ENCODE measurements at places on chromosomes 7 and 10.

- DNase-seq = no peak
These were observed 38.1 kb upstream of the CDHR3 start for GRCh38 chr7:105924945-105925344.

GRCh38 chr10:118383063-118383689, 41.1 kb upstream of the FAM204A start:
- no peak for DNase-seq

DNA sequence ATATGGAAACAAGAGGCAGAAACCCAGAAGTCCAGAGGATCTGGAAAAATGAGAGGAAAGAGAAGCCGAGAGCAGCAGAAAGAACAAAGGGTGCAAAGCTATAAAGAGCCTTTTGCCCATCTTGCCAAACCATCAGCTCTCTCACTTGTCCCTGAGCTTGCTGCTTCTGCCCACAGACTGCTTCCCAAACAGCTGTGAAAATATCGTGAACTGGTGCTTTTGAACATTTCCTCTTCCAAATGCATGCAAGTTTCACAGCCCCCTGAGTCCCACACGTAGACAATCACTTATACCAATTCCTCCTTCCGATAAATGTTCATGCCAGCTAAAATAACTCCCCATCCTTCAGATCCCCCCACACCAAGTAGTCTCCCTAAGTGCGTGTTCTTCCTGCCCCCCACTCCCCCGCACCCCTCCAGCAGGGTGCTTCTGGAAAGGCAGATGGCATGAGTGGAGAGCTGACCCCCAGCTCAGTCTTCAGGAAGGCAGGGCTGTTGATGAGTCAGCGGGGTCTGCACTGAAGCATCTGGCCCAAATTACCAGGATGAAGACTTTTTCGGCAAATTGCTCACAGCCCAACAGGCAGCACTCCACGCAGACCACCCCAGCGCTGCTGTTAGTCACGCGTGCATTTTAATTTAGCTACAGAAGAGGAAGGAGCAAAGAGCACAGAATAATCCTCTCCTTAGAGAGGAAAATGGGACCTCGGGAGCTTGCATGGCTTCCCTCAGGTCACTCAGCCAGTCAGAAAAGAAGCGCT, 76.1 kb upstream of the KCNMA1 start:
- no peak for DNase-seq

DNA sequence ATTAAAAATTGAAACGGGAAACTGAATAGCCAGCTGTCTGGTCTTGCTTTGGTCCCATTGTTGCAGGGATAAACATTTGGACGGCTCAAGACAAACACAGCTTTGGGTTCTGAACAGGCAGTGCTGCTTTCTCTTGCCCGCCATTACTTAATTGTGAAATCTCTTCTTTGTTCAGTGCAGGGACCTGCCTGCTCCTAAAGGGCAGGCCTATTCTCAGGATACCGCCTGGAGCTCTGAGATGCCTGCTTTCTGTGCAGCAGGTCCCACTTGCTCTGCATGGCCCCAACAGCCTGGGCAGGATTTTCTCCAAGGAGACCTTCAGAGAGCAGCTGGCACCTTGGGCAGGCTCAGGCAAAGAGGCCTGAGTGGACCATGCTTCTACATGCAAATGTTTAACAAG, 237.6 kb downstream of the KCNMA1 start:
- no peak for DNase-seq

- DNase-seq = no peak
These were observed 1.2 kb upstream of the LRMDA start for GRCh38 chr10:75430000-75430763.

GRCh38 chr10:104925232-104925851, 284.3 kb downstream of the SORCS3 start:
- no peak for DNase-seq

DNA sequence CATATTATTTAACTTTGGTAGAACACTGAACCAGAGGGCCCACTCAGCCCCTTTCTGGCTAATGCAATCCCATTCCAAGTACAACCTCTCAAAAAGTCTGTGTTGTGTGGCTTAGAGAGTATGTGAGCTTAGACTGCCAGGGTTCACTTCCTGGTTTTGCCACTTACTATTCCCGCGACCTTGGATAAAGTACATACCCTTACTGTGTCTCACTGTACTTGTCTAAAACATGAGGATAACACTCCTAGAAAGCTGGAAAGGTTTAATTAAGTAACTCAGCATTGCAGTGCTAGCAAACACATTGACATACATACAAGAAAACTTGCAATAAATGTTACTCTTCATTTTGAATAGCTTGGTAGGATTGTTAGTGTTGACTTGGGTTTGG, 215.8 kb downstream of the CHCHD3 start:
- no peak for DNase-seq

DNA sequence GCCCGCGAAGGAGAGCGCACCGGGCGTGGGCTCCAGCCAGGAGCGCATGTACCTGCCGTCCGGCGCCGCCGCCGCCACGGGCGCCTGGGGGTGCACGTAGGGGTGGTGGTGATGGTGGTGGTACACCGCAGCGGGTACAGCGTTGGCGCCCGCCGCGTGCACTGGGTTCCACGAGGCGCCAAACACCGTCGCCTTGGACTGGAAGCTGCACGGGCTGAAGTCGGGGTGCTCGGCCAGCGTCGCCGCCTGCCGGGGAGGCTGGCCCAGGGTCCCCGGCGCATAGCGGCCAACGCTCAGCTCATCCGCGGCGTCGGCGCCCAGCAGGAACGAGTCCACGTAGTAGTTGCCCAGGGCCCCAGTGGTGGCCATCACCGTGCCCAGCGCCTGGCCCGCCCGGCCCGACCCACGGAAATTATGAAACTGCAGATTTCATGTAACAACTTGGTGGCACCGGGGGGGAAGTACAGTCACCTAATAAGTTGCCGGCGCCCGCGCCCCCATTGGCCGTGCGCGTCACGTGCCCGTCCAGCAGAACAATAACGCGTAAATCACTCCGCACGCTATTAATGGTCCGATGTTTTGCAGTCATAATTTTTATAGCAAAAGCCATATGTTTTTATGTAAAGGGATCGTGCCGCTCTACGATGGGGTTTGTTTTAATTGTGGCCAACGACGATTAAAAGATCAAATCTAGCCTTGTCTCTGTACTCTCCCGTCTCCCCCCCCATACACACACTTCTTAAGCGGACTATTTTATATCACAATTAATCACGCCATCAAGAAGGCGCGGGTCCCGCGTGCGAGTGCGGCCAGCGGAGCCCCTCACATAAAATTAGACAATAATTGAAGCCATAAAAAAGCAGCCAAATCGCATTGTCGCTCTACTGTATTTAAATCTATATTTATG, at the start of gene HOXA9:
Gene HOXA9 (minus strand): TSS at position 449 of the 907 bp plus-strand sequence. CDS start 80 bp downstream, at position 369.
- no peak for DNase-seq

DNA sequence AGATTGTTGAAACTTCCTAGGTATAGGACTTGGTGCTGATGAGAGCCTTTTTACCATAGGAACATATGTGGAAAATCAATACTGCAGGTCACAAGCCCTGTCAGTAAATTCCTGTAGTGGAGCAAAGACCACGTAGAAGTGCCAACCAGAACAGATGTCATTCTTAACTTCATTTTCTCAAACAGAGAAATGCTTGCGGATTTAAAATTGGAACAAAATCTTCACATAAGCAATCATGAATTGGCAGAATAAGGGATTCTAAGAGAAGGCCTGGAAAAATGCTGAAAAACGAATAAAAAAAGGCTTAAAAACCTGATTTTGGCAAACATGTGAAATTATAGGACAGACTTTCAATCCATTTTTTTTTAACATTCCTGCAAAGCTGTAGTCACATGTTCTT, 80.8 kb upstream of the SMIM30 start:
- DNase-seq = no peak

- no peak for DNase-seq
These were observed 8.6 kb downstream of the GJD4 start for GRCh38 chr10:35613597-35614226.

GRCh38 chr7:18037609-18038008, 10.0 kb upstream of the PRPS1L1 start:
- DNase-seq = no peak

- DNase-seq = no peak
These were observed 18.9 kb downstream of the ZNF398 start for GRCh38 chr7:149166142-149166541.

DNA sequence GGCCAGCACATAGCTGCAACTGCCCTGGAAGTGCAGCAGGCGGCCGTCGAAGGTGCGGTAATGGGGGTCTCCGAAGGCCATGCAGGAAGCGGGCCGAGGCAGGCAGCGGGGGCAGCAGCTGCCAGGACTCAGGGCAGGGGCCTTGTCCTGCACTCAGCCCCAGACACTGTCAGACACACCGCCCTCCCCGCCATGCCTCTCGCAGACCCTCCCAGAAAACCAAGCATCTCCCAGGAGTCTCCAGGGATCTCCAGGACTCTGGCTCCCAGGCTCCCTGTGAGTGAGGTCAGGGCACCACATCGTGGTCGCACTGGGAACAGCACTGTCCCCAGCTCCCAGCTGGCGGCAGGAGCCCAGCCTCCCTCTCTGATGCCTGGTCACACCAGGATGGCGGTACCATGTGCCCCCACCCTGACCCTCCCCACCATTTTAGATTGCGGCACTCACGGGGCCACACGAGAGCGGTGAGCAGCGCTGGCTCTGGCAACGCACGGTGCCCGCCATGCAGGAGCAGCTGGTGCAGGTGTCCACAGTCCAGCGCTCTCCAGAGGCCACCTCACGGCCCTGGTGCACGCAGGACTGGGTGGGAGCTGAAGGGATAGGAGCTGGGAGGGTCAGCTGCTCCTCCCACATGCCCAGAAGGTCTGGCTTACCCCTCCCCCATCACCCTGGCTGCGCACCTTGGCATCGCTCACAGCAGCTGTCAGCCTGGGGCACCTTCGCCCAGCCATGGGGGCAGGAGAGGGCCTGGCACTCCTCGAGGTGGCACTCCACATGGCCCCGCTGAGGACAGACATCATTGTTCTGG, 17.5 kb downstream of the ATP6V1F start:
- DNase-seq = no peak

DNA sequence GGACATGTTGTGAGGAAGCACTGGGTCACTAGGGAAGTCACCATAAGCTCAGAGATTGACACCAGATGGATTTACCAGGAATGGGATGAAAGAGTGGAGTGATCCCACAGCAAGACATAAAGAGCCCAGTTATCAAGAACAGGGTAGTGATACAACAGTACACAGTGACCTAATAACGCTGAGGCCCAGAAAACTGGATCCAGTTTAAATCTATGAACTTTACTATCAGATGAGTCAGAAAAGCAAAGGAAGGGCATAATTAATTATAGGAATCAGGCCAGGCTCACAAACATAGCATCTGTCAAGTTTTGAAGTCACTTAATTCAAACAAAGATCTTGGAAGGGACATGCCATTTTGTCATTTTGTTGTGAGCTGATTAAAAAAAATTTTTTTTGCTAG, 73.5 kb downstream of the LRRN3 start:
- no peak for DNase-seq

DNA sequence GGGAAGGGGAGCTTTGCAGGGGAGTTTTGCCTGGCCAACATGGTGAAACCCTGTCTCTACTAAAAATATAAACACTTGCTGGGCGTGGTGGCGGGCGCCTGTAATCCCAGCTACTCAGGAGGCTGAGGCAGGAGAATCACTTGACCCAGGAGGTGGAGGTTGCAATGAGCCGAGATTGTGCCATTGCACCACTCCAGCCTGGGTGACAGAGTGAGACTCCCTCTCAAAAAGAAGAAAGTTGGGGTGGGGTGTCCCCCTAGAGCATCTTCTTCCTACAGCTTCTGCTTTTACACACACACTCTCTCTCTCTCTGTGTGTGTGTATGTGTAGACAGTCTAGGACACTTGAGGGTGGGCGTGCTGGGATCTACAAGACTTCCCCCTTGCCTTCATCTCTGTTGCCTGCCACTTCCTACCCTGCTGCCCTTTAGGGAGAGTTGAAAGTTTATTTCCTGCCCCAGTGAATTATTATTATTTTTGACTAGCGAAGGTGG, 21.7 kb downstream of the PLAU start:
- no peak for DNase-seq

- no peak for DNase-seq
These were observed 7.9 kb upstream of the SEPTIN7 start for GRCh38 chr7:35792873-35793489.

- no peak for DNase-seq
These were observed 7.8 kb upstream of the UBE2D1 start for GRCh38 chr10:58326967-58327381.

DNA sequence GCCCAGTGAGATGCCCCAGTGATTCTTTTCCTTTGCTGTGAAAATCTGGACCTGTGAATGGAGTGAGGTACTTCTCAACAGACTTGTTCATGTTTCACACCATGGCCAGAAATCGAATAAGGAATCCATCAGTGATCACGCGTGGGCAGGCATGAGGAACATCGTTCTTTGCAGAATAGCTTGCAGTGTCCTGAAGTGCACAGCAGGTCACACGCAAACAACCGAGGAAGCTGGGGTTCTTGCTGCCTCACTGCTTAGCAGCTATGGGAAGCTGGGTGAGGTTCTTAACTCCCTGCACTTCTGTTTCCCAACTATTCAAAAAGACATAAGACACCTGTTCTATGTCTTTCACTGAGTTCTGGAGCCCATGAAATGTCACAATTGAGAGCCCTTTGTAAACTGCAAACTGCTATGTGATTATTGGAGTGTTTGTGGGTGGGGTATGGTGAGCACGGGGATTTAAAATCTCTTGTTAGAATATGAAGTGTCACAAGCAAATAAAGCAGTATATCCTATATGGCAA, 253.4 kb downstream of the KIAA1217 start:
- DNase-seq = no peak

DNA sequence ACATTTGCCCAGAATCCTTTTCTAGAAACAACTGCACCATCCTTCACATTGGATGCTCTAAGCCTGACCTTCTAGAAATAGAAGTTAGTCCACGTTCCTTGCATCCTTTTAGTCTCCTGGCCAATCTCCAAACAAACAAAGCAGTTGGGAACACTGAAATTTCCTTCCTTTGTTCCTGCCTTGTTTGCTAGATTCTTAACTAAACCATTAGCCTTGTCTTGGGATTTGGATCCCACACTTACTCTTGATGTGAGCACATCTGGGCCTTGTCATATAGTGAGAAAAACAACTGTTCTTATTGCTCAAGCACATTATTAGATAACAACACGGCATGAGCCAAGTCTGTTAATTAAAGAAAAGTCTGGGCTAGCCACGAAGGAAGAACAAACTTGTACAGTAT, 319.3 kb upstream of the GHITM start:
- DNase-seq = no peak

- DNase-seq = no peak
These were observed 311.8 kb upstream of the IMMP2L start for GRCh38 chr7:111873963-111874690.

DNA sequence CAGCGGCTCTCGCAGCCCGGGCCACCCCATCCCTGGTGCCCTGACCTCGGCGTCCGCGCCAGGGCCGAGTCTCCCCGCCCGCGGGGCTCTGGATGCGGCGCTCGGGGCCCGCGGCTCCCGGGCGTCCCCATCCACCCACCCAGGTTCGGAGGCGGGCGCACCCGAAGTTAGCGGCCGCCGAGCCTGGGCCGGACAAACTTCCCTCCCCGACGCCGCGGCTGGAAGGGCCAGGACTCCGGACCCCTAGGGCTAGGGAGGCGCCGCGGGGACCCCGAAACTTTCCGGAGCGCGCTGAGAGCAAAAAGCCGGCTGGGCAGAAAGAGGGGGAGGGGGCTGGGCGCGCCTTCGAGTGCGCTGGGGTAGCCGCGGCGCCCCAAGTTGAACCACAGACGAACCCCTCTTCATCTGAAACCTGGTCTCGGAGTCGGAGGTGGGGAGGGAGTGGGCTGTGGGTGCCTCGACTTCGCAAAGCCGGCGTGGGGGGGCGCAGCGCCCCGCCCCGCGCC, 3.7 kb upstream of the ELFN1 start:
- DNase-seq = no peak

Measured in GM12891 (cell line).